ENCODE measurements at places on chromosomes 7 and 10. TPM values are rescaled to one million over a fixed set of nuclear protein-coding genes. Genes with fewer than 3 reads are reported as not detected.
A peak's percentile ranks its signal among the peaks of the same experiment; 100 is the strongest.

Gene APBB1IP
- not detected for polyA plus RNA-seq

Gene FGL2
- polyA plus RNA-seq: 0.47 TPM

Gene NAMPT
- 13.3 TPM for polyA plus RNA-seq

- no peak for DNase-seq
These were observed 3.5 kb downstream of the BMI1 start for GRCh38 chr10:22324413-22324812.

GRCh38 chr10:7409045-7409731, 1.6 kb downstream of the SFMBT2 start:
- no peak for DNase-seq

- no peak for DNase-seq
These were observed 67.3 kb downstream of the ST7 start for GRCh38 chr7:117020591-117020973.

DNA sequence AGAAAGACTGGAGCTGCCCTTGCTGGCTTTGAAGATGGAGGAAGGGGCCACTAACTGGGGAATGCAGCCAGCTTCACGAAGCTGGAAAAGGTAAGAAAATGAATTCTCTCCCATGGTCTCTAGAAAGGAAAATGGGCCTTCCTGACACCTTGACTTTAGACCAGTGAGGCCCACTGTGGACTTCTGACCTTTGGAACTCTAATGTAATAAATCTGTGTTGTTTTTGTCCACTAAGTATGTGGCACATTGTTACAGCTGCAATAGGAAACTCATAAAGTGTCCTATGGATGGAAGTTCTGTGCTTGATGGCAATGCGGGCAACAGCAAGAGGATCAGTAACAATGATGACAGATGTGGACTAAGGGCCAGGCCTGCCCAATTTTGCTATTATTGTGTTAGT, 20.9 kb downstream of the DNAJB9 start:
- DNase-seq: no peak

GRCh38 chr7:32942415-32943251, 14.6 kb upstream of the FKBP9 start:
- peak; percentile 71 for DNase-seq

DNA sequence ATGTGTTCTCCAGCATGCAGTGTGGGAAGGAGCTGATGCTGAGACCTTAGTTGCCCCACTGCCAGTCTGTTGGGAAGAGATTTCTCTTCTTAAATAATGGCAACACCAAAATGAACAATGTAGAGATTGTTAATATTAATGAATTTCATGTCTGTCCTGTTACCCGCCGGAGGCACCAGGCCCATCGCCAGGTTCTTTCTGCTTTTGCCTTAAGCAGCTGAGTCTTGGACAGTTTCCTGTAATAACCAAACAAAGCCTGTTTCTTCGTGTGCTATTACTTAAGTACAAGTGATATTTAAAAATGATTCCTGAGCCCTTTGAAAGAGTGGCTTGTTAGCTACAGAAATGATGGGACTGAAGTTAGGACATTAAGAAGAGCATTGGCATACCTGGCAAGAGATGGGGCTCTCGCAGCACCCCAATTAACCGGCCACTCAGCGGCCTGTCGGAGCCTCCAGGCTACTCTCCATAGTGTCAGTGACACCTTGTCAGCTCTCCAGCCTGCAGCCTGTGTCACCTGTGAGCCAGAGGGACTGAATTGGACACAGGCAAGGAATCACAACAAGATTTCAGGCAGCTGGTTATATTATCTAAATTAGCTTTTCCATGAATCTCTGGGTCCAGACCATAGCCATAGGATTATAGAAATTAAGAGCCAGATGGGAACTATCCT, 142.0 kb downstream of the CELF2 start:
- DNase-seq: no peak

DNA sequence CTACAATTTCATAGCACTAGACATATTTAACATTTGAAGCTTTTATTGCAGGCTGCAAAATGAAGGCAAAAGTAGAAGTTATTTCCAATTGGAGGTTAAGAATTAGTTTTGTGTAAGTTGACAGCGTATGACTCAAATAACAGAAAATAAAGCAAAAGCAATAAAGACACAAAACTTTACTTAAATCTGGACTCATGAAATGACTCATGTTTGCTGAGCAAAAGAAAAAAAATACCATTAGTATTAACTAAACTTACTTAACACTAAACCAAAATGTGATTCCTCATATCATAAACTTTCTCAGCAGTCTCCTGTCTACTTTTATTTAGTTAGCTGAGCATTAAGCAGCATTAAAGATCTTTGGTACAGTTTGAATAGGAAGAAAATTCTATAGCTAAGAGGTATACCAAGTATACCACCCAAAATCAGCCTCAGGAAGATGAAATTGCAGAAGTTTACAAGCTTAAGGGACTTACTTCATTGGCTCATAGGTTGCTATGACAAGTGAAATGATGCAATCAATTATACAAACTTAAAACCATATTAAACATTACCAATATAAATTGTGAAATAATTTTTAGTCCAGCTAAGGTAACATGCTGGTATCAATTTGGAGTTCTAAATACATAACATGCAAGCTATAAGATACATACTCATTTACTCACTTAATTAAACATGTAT, 1131.4 kb downstream of the XPNPEP1 start:
- DNase-seq: peak; percentile 52

- DNase-seq: no peak
These were observed 986.5 kb downstream of the KCNMA1 start for GRCh38 chr10:76651154-76651553.

DNA sequence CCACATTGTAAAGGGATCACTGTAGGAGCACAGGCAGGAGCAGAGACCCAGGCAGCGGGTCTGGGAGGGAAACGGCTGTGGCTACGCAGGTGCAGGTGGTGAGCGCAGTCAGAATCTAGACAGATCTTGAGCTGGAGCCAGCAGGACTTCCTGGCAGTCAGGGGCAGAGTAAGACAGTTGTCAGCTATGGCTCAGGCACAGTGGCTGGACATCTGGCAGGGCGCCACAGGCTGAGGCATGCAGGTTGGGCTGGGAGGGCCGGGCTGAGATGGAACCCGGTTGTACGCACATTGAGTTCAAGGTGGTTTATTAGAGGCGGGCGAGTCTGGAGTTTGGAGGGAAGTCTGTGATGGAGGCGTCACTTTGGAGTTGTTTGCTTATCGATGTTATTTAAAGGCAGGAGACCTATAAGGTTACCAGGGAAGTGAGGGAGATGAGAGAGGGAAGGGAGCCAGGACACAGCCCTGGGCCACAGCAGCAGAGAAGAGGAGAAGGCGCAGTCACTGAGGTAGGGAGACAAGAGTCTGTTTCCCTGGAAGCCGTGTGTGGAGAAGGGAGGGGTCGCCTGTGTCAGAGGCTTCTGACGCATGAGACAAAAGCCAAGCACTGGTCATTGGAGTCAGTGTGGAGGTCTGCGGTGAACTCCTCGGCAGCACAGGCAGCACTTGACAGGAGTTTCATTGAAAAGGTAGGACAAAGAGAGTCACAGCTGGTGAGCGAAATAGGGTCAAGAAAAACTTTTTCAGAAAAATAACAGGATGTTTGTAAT, 73.8 kb downstream of the LANCL2 start:
- peak; percentile 37 for DNase-seq

DNA sequence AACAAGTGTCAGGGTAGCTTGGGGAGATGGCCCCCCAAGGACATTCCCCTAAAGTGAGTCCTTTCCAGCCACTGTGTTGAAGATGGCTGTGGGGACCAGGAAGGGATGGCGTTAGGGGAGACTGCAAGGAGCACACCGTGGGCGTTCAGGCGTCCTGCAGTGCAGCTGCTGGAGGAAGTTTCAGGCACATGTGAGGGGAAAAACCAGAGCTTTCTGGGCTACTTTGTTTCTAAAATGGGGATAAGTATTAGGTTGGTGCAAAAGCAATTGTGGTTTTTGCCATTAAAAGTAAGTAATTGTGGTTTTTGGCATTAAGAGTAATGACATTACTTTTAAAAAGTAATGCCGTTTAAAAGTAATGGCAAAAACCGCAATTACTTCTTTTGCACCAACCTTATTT, 14.3 kb downstream of the PRF1 start:
- no peak for DNase-seq

GRCh38 chr10:50529660-50530059, 94.1 kb downstream of the SGMS1 start:
- no peak for DNase-seq

DNA sequence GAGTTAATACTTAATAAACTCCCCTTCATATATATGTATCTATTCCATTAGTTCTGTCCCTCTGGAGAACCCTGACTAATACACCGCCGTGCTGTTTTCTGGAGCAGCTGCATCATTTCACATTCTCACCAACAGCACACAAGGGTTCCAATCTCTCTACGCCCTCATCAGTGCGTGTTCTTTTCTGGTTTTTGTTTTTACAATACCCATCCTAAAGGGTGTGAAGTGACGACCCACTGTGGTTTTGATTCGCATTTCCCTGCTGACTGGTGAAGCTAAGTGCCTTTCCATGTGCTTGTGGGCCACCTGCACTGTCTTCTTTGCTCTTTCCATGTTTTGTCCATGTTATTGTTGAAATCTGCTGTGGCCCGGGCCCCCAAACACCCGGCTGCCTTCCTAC, 11.0 kb upstream of the INSIG1 start:
- no peak for DNase-seq

DNA sequence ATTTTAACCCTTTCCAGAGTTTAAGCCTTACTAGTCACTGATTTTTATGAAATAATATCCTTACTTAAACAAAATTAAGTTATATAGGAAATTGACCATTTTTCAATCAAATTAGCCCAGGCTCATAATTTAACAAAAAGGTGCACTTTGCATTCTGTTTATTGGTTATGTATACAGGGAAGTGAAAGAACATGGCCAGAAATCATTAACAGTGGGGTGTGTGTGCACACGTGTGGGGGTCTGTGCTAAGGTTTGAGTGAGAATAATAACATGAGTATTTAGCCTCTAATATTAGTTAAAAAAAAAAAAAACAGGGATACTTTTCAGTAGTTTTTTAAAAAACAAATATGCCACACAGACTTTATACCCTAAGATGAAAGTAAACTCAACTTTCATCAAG, 510.5 kb upstream of the PFKP start:
- DNase-seq: no peak

DNA sequence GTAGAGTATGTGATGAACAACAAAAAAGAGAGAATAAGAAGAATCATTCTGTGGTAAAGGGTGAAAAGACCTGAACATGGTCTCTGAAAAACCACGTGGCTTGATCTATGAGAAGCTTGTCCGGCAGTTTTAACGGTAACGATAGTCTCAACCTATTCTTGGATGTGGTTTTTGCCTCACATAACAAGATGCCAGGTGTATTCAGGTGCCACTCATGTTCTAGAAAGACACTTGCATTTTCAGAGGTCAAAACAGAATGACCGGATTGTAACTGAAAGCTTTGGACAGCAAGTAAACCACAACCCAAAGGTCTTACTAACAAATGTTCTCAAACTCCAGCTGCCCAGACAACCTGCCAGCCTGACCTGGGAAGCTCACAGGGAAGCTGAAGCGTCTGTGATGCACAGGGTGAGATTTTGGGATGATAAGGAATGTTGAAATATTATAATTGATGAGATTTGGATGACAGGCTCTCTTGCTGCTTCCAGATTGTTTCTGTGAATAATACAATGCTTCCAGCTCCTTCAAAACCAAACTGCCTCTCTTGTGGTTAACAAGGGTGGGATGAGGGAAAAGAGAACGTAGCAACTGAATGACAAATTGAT, 137.4 kb upstream of the GRB10 start:
- DNase-seq: no peak

GRCh38 chr7:122056977-122057376, 87.1 kb downstream of the AASS start:
- no peak for DNase-seq

GRCh38 chr10:127948791-127949190, 41.9 kb downstream of the PTPRE start:
- DNase-seq: no peak

GRCh38 chr10:60176925-60177324, 212.8 kb downstream of the ANK3 start:
- DNase-seq: no peak

DNA sequence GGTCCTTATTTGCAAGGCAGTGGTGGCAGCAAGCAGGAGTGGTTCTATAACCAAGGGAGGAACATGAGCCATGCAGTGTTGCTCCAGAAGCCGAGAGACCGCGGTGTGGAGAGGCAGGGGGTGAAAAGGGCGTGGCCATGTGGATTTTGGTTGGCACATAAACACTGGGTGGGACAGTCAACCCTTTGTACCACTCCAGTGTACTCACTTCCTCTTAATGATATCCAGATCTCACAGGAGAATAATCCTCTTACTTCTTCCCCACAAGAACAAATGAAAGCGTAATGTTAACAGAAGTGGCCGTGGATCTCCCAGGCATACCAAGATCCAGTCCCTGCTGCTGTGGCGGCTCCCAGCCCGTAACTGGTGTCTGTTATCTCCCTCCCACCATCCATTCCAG, 42.4 kb downstream of the XRCC2 start:
- no peak for DNase-seq

GRCh38 chr10:120456143-120456625, 843 bp upstream of the PLPP4 start:
- DNase-seq: no peak

- peak; percentile 17 for DNase-seq
These were observed 96.3 kb downstream of the DNAJB6 start for GRCh38 chr7:157432957-157433576.

- DNase-seq: no peak
These were observed 20.3 kb downstream of the ELAPOR2 start for GRCh38 chr7:87038993-87039690.
